ENCODE measurements at places on chromosomes 12 and 14.
A peak's percentile ranks its signal among the peaks of the same experiment; 100 is the strongest.

- peak; percentile 43 for DNase-seq
Observed at GRCh38 chr12:40137252-40137651, 31.4 kb upstream of the SLC2A13 start.

- DNase-seq, result no peak
Observed at GRCh38 chr12:21912318-21912717, 28.9 kb downstream of the ABCC9 start.

GRCh38 chr12:4825011-4825858 is 84.5 kb upstream of the KCNA1 start:
- DNase-seq, result peak; percentile 37

DNA sequence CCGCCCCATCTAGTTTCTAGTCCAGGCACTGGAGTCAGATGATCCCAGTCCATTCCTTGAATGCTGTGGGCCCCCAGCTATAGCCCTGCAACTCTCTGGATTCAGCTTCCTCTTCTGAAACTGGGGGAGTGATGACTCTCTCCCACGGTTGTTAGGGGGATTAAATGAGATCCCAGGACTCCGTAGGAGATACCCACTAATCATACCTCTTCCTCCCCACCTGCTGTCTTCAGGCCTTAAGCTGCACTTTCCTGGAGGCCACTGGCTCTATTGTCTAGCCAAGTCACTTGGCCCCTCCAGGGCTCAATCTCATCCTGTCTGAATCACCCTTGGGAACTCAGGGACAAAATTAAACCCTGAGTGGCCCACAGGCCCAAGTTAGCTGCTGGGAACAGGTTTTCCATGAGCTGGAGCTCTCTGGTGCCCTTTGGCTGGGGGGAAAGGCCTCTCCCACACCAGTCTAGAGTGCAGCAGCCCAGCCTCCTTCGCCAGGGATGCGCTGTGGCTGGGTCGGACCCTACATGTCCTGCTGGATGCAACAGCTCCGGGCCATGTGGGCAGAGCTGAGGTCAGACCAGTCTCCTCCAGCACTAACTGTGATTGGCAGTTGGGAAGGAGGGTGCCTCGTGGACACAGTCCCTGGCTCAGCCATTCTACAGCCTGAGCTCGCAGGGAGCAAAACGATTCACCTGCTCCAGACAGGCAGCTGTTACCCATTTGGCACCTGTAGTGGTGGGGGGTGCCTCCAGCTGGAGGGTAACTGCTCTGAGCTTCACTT is 6.0 kb upstream of the ASB2 start:
- DNase-seq, result no peak

DNA sequence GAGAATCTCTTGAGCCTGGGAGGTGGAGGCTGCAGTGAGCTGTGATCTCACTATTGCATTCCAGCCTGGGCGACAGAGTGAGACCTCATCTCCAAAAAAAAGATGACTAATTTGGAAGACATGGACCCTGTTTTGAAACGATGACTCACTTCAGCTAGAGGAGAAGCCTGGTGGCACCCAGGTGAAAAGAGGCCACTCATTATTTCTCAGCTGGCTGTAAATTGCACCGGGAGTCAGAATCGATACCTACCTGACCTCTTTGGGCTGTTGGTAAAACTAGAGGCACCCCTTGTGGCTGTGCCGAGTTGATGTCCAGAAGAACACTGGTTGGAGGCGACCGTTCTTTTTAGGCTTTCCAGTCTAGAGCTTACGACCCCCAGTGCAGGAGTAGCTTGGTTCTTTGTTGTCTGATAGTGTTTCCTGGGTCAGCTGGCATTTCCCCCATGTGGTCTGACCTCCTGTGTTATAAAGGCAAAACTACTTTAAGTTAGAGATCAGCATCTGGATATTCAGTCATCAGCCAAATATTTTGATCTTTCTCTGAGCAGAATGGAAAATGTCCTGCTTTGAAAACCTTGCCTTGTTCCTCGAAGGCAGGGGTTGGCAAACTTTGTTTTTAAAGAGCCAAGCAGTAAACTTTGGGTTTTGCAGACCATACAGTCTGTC is 93.2 kb downstream of the CHST11 start:
- DNase-seq, result no peak

DNA sequence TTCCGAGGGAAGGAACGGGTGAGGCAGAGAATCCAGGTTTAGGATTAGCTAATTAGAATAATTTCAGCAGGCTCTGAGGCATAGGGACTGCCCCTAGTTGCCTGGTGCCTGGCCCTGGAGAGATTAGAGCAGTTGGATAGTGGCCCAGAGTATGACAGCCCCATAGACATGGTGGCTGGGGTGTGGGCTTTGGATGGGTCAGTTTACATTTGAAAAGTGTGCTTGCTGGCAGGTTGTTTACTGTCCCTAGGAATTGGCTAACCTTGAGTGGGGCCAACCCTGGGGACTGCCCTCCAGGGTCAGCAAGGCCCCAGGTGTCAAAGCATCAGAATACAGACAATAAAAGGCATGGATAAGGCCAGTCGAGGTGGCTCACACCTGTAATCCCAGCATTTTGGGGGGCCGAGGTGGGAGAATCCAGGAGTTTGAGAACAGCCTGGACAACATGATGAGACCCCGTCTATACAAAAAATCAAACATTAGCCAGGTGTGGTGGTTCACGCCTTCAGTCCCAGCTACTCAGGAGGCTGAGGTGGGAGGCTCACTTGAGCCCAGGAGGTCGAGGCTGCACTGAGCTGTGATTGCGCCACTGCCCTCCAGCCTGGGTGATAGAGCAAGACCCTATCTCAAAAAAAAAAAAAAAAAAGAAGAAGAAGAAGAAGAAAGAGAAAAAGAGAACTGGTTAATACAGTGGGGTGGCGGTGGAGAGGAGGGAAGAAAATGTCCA is 182.3 kb upstream of the PWP1 start:
- DNase-seq, result no peak

GRCh38 chr12:6312529-6313325 is 2.2 kb downstream of the PLEKHG6 start:
- DNase-seq, result no peak

DNA sequence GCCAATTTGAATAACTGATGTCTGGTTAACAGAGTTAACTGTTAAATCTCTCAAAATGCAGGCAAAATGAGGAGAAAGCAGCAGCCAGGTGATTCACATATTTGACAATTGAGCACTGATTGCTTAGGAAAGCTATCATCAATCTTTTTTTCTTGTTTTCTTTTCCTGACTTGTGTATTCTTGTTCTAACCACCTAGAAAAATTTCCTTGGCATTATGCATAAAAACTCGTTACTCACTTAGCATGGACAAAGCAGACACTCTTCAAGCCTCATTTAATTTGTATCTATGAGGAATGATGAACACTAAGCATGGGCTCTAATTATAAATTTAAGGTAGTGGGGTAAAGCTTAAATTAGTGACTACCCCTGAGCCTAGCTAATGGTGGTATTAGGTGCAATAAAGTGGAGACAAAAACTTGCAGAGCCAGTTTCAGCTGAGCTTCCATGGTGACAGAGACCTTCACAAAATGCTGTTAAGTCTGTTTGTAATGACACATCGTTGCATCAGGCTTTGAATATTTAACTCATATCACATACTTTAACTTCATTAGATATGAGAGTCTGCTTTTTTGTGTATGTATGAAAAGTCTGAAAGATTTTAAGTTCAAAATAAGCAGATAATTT is 52.0 kb downstream of the RASSF9 start:
- DNase-seq, result no peak

DNA sequence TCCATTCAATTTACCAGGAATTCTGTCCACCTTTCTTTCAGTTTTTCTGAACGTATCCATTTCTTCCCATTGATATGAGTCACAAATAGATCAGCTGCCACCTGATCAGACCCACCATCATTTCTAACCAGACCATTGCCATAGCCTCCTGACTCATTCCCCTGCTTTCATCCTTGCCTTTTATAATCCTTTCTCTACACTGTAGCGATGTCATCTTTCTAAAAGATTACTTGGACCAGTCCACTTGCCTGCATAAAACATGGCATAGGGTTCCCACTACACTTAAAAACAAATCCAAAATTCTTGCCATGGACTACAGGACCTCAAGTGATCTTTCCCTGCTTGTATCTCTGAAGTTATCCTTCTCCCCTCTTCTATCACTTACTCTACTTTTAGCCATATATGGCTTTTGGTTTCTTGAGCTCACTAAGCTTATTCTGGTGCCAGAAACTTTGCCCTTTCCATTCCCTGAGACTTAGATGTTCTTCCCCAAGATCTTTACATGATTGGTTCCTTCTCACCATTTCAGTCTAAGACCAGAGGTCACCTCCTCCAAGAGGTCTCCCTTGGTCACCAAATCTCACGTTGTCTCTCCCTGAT is 149.5 kb upstream of the KRR1 start:
- DNase-seq, result no peak

DNA sequence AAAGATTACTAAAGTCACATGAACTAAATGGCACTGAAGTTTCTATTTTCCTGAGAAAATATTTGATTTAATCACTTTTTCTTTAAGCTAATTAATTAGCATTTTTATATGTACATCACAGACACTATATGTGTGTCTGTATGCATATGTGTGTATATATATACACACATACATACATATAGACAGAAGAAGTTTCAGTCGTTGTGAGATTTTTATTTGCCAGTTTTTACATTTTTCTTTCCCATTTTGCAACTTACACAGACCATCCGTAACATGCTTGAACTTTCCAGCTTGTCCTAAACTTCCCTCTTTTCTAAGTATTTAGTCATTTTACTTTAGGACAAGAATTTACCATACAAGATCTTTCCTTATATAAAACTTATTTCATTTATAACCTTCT is 299.1 kb downstream of the IPO8 start:
- no peak for DNase-seq

- no peak for DNase-seq
Observed at GRCh38 chr12:31728289-31728916, 418 bp downstream of the AMN1 start.

GRCh38 chr14:100785626-100786025 is 40.3 kb upstream of the MEG3 start:
- DNase-seq, result no peak

GRCh38 chr12:38744041-38744440 is 161.3 kb downstream of the CPNE8 start:
- no peak for DNase-seq

DNA sequence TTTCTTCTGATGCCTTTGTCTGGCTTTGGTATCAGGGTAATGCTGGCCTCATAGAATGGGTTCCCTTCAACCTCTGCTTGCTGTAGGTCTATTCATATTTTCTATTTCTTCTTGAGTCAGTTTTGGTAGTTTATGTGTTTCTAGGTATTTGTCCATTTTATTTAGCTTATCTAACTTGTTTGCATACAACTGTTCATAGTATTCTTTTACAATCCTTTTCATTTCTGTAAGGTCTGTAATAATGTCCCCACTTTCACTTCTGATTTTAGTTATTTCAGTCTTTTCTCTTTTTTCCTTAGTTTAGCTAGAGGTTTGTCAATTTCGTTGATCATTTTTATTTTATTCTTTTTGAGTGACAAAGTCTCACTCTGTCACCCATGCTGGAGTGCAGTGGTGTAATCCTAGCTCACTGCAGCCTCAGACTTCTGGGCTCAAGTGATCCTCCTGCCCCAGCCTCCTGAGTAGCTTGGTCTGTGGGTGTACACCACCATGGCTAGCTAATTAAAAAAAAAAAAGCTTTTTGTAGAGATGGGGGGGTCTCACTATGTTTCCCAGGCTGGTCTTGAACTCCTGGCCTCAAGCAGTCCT is 11.7 kb downstream of the TTLL5 start:
- DNase-seq, result no peak

DNA sequence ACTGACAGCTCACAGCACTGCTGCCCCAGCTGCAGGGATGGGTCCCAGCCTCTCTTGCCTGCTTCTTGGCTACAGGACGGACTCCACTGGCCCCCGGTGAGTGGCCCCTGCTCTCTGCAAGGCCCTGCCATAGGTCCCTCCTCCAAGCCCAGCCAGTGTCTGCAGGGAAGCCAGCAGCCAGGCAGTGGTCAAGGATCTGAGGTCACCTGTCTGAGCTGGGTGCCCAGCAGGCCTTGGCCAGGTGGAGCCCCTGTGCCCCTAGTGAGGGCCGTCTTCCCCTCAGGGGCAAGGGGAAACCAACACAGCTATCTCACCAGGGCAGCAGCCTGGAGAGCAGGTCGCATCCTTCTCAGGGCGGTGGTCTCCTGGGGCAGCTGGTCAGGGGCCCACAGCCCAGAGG is 13.2 kb downstream of the XRCC3 start:
- no peak for DNase-seq

DNA sequence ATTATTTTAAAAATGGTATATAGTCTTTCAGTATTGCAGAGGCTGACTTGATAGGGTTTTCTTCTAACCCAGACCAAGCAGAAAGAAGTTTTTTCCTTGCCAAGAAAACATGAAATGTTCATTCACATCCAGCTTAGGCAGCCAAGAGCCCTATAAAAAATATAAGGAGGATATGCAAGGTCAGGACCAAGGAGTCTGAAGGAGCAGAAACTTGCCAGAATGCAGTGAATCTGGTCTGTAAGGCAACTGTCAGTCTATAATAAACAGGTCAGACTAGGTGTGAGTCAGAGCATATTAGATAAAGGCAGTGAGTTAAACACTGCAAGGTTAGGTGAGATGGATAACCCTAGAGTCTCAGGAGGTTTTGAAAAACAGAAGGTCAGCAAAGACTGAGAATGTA is 645.5 kb downstream of the C12orf50 start:
- DNase-seq, result no peak

- DNase-seq, result no peak
Observed at GRCh38 chr12:26691234-26691970, 141.6 kb downstream of the ITPR2 start.

GRCh38 chr12:11635341-11635740 is 14.1 kb upstream of the ETV6 start:
- DNase-seq, result no peak

GRCh38 chr12:24175284-24175683 is 225.8 kb upstream of the SOX5 start:
- DNase-seq, result no peak

- DNase-seq, result no peak
Observed at GRCh38 chr12:80353254-80353653, 90.8 kb upstream of the PTPRQ start.

GRCh38 chr14:41718477-41719166 is 111.9 kb downstream of the LRFN5 start:
- peak; percentile 6 for DNase-seq

GRCh38 chr12:32437095-32437515 is 37.7 kb downstream of the FGD4 start:
- DNase-seq, result no peak

GRCh38 chr12:96529912-96530311 is 40.5 kb downstream of the CFAP54 start:
- DNase-seq, result no peak

DNA sequence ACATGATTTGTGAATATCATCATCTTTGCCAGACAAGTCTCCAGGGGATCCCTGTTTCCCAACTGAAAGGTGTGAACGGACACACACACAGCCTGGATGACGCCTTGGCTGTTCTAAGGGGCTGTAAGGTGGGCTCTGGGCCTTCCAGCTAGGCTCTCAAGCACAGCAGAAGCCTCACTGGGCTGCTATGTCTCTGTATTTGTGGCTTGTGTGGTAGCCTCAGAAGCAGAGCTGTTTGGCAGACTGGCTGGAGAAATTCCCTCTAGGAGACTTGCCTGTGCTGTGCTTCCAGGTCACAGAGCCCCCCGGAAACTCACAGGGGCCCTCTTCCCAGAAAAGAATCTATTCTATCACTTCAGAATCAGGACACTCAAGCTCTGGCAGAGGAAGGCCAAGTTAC is 21.4 kb downstream of the OTUB2 start:
- DNase-seq, result no peak

Data from CD4-positive, alpha-beta T cell treated with Interleukin-10 for 1 hour (primary cell).